ENCODE measurements at places on chromosomes 5 and 9.

DNA sequence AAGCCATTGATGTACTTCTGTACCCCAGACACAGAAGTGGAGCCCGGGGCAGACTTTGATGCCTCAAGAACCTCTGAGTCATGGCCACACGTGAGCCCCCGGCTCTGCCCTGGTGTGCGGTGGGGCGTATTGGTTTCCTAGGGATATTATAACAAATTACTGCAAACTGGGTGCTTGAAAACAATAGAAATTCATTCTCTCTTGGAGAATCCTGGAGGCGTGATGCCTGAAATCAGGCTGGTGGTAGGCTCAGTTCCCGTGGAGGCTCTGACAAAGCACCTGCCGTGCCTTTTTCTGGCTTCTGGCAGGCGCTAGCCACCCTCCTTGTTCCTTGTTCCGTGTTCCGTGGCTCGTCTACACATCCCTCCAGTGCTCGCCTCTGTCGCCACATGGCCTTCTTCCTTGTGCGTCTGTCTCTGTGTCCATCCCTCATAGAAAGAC, 24.2 kb downstream of the NEK6 start:
- no peak for DNase-seq

DNA sequence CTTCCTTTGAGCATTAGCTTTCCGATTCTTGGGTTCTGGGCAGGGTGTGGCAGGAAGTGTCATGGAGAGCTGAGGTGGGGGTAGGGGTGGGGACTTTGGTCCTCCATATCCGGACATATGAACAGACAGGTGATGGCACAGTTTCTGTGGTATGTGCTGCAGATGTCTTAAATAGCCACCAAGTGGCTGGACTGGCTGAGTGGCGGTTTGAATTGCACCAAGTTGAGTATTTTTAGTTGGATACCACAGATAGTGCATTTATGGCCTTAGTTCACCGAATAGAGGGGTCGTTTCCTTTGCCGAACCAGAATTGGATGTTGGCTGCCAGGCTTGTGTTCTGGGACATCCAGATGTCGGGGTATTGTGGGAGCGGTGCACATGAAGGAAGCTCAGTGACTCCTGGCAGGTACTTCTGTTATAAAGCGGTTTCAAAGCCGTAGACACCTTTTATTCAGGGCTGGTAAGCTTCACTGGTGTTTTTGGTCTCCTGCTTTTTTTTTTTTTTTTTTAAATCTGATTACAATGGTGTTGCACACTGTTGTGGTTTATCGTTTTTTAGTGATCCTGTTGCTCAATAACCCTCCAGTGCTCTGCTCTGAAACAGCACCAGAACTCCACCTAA, 15.1 kb upstream of the TNFAIP8 start:
- DNase-seq: no peak

DNA sequence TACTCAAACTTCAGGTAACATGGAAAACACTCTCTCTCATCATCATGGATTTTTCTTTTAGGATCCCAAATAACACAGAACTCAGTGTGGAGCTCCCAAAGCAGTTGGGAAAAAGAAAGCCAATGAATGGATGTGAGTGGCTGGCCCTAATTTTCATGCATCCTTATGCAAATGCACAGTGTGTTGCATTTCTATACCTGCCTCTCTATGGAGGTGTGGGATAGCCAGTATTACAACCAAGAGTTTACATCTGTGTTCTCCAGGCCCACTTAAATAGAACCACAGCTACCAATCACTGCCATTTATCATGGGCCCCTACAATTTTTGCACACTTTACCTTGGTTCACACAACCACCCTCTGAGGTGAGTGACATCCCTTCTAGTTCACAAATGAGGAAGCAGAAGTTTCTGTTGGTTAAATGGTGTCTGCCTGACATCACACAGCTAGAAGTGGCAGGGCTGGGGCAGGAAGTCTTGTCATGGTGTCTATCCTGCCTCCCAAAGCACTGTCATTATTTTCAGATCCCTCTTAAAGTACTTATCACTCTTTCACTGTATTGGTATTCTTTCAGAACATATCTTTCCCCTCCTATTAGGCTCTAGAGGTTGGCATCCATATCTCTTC, 17.3 kb downstream of the MAMDC2 start:
- DNase-seq: no peak

- no peak for DNase-seq
Measured at GRCh38 chr9:70656281-70656680, 241.8 kb upstream of the KLF9 start.

GRCh38 chr5:170701334-170701733, 82.2 kb upstream of the GABRP start:
- DNase-seq: no peak

- no peak for DNase-seq
Measured at GRCh38 chr5:146173597-146173996, 8.9 kb downstream of the LARS1 start.

Data from DMS53 (cell line).